ENCODE measurements at places on chromosomes 2 and 18.

DNA sequence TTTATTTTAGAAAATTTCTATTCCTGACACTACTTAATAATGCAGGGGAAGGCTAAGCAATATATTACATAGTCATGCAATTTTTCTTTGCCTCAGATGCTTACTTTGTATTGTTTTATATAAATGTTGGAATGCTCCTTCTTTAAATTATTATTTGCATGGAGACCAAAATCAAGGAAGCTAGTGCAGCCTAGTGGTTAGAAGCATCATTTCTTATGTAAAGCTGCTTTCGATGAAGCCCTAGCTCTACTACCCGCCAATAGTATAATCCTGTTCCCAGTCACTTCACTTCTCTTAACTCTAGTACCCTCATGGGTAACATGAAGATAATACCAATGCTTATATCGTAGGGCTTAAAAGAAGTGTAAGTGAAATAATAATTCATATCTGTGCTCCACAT, 198.9 kb downstream of the LRATD1 start:
- no peak for DNase-seq

DNA sequence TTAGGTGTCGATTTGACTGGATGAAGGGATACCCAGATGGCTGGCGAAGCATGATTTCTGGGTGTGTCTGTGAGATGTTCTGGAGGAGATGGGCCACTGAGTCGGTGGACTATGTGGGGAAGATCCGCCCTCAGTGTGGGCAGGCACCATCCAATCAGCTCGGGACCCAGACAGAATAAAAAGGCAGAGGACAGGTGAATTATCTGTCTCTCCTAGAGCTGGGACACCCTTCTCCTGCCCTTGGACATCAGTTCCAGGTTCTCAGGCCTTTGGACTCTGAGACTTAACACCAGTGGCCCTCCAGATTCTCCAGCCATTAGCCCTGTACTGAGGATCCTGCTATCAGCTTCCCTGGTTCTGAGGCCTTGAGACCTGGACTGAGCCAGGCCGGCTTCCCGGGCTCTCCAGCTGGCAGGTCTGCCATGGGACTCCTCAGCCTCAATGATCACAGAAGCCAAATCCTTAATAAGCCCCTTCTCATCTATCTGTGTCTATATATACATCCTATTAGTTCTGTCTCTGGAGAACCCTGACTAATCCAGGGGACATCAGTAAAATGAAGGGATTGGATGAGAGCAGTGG, 11.7 kb downstream of the PROC start:
- DNase-seq = no peak

DNA sequence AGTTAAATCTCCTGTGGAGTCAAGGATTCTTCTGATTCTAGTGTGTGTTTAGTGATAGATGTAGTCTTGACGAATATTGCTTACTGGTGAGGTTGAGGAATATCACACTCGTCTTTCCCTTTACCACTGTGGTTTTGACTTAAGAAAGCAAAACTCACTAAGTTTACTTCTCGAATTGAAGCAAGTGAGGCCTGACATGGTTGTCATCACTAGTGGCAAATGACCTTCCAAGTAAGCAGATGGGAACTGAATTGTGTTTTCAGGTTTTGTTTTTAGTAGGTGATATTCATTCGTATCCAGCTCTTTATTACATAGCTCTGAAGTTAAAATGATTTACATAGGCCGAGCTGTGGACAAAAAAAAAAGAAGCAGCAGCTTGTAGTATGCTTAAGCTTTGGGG, 20.6 kb upstream of the DSG4 start:
- DNase-seq = no peak

DNA sequence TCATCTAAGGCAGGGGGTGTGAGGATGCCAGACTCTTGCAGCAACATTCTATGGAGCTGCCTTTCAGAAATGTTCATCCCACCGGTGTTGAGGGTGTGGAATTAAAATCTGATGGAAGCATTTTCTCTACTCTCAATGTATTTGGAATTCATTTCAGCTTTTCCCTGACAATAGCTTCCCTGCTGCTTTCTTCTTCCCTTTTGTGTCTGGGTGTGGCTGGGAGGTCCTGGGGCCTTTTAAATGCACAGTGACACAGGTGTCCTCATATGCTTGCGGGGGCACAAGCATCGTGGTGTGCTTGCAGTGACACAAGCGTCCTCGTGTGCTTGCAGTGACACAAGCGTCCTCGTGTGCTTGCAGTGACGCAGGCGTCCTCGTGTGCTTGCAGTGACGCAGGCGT, 43.4 kb upstream of the ASB18 start:
- DNase-seq = no peak

DNA sequence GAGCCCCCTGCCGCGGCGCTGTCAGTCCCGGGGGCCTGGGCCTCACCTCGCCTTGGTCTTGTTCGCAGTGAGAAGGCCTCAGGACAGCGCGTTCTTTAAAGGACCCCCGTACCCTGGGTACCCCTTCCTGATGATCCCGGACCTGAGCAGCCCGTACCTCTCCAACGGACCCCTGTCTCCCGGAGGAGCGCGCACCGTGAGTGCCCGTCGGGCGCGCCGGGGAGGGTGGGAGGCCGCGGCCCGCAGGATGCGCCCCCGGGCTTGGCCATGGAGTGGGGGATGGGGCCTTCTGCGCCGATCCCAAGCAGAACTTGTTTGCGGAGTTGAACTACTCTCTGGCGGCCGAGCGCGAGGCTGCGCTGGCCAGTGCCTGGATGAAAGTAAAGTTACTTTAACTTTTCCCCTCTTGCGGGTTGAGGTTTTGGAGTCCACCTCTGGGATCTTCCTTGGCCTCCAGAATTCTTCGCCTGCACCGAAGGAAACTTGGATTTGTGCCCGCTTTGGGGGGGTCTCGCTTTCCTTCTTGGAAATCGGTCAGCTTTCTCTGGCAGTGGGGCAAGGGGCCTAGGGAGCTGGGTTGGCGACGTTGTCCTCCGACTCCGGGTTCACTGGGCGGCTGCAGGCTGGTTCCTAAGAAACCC, 1.2 kb downstream of the TCF7L1 start:
- DNase-seq = no peak

GRCh38 chr2:229431327-229431954, 160.4 kb upstream of the PID1 start:
- DNase-seq = no peak

- no peak for DNase-seq
These were observed 41.8 kb downstream of the TCF7L1 start for GRCh38 chr2:85174943-85175342.

DNA sequence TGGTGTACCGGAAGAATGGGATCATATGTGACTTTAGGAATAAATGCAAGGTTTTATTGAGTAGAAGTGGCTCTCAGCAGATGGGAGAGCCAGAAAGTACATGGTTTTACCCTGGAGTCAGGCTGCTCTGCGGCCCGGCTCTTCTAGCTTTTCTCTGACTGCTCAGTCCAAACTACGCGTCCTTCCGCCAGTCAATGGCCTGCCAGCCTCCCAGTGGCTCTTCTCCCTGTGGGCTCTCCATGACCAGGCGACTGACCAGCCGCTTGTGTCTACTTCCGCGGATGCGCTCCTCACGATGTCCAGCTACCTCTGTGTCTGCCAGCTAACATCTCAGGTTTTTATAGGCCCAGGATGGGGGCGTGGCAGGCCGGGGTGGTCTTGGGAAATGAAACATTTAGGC, 220.4 kb downstream of the VAPA start:
- DNase-seq = no peak

- DNase-seq = no peak
These were observed 51.5 kb downstream of the HAUS1 start for GRCh38 chr18:46155641-46156051.

GRCh38 chr2:205714058-205714776, 31.9 kb downstream of the NRP2 start:
- no peak for DNase-seq
